NT2/D1 (cell line): ENCODE measurements at places on chromosomes 2 and 18.

- DNase-seq = no peak
These were observed 20.7 kb downstream of the BMP10 start for GRCh38 chr2:68850524-68850923.

DNA sequence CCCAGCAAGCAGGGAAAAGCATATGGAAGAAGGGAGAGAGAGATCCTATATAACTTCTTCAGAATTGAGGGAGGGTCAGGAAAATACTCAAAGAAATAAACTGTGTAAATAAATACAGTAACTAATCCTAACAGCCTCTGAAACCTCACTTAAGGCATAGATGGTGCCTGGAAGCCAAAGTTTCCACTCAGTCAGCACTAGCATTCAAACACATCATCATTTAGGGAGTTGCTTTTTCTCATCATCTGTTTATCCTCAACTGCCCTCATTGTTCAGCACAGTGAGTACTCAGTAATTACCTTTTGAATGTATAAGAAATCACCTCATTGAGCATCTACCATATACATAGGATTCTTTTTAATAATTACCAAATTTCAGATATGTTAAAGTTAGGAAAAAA lies 262.9 kb downstream of the C1D start:
- no peak for DNase-seq

GRCh38 chr2:65867446-65867845 lies 435.0 kb upstream of the SPRED2 start:
- DNase-seq = no peak

DNA sequence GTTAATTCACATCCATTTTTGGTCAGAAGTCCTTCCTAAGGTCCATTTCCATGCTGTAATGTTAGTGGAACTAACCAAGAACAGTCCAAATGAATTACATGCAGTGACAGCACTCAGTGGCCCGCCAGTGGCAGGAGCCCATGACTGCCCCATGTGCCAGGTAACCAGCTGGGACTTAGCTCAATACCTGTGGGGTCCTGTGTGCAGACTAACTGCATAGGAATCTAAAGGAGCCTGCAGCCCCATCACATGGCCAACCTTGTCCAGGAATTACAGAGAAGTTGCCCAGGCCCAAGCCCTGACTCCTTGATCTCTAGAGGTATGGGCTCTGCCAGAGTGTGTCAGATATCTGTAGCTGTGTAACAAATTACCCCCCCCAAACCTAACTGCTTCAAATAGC lies 35.4 kb upstream of the GPR17 start:
- no peak for DNase-seq

DNA sequence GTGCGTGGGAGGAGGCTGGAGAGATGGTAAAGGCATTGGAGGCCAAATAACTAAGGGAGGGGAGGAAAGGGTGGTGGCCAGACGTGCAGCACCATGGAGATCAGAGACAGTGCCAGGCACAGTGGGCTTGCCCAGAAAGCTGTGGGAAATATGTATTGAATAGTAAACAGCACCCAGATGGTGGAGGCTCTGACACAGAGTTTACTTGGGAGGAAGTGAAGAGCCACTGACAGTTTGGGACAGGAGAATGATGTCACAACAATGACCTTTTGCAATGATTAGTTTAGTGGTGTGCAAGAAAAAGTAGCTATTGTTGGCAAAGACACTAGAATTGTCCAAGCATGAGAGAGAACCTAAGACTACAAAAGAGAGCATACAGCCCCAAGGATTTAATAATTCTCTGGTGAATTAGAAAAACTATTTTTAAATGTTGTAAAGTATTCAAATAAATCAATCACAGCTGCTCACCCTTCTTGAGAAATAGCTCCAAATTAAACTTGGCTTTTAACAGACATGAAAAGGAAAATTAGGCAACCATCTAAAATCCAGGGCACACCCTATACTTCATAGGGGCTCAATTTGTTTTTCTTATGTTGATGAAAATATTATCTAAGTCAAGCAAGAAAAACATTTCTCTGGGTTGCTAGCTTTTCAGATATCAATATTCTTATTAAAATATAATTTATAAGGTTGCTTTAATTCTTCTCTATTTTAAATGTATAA lies 458.7 kb upstream of the HNRNPA3 start:
- DNase-seq = no peak

DNA sequence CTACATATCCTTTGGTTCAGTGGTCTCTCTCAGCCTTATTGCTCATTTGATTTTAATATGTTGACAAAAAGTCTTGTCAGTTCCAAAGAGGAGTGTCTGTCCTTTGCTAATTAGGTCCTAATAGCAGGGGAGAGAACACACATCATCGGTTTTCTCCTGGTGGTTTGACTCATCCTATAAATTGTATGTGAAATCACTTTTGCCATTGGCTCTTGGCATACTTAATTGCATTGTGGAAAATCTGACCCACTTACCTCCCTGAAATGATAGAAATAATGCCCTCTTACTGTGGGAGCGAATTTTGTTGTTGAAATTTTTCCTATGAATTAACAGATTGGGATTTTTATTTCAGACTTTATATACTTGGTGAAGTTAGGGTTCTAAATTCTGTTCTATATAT lies 58.3 kb downstream of the MTCL1 start:
- DNase-seq = no peak

DNA sequence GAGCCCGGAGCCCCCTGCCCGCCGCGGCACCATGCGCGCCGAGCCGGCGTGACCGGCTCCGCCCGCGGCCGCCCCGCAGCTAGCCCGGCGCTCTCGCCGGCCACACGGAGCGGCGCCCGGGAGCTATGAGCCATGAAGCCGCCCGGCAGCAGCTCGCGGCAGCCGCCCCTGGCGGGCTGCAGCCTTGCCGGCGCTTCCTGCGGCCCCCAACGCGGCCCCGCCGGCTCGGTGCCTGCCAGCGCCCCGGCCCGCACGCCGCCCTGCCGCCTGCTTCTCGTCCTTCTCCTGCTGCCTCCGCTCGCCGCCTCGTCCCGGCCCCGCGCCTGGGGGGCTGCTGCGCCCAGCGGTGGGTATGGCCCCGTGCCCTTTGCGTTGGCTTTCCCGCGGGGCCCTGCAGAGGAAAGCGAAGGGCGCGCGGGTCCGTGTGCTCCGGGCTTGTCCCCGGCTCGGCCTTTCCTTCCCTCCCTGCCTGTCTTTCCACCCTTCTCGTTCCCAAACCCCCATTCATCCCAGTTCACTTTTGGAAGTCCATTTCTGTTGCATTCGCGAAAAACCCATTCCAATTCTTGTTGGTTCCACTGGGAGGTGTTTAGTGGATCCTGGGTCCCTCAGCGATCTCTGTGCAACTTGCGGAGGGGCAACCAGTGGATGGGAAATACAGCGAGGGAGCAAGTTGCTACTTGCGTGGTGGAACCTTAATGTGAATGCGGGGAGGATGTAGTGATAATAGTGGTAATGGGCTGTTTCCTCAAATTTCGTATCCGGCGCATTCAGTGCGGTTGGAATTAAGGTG lies 599 bp downstream of the ADAM23 start:
- DNase-seq = peak; percentile 32

- DNase-seq = no peak
These were observed 950.8 kb upstream of the SLC39A10 start for GRCh38 chr2:194706179-194706578.

GRCh38 chr2:76669966-76670465 lies 852.2 kb downstream of the LRRTM4 start:
- DNase-seq = no peak

DNA sequence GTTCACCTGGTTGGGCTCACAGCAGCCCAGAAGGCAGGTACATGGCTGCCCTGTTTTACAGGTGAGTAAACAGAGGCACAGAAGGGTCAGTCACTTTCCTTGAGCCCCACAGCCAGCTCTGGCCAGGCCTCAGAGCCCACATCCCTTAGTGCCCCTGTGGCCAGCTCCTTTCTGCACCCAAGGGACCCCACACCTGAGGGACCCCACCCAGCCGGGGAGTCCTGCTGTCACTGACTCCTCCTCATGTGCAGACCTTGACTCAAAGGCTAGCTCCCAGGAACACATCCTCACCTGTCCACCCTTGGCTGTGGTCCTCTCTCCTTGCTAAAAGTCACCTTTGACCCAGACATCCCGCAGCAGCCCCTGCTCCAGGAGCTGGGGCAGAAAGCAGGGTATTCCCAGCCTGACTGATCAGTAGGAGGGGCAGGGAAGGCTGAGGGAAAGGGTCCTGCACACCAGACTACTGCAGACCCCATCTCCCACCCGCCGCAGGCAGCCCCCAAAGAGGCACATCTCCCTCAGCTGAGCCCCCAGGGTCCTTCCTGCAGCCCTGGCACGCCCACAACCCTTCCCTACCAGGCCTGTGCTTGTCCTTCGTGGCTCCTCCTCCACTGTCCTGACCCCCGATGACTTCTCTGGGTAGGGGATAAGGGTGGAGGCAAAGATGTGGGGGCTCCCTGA lies 9.8 kb upstream of the ARHGEF4 start:
- no peak for DNase-seq

- DNase-seq = no peak
These were observed 38.9 kb downstream of the MRPL33 start for GRCh38 chr2:27810455-27810854.

DNA sequence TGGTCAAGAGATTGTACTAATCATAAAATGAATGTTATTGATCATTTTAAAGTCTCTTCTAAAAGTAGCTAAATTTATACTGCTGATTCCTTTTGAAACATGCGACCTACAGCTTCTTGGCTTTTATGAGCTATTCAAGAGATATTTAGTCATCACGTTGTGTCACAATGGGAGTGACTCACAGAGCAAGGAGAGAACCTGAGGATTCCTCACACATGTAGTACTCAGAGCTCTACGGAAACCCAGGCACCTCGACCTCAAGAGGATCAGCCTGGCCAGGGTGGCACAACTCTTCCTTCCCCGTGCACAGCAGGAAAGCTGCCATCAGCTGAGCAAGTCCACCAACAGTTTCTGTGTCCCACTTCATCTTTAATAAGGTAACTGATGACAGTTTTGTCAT lies at the start of gene DHRS9:
Gene DHRS9 (plus strand): TSS at position 223 of the 400 bp plus-strand sequence. CDS start 12,019 bp downstream, outside the sequence.
- DNase-seq = no peak

DNA sequence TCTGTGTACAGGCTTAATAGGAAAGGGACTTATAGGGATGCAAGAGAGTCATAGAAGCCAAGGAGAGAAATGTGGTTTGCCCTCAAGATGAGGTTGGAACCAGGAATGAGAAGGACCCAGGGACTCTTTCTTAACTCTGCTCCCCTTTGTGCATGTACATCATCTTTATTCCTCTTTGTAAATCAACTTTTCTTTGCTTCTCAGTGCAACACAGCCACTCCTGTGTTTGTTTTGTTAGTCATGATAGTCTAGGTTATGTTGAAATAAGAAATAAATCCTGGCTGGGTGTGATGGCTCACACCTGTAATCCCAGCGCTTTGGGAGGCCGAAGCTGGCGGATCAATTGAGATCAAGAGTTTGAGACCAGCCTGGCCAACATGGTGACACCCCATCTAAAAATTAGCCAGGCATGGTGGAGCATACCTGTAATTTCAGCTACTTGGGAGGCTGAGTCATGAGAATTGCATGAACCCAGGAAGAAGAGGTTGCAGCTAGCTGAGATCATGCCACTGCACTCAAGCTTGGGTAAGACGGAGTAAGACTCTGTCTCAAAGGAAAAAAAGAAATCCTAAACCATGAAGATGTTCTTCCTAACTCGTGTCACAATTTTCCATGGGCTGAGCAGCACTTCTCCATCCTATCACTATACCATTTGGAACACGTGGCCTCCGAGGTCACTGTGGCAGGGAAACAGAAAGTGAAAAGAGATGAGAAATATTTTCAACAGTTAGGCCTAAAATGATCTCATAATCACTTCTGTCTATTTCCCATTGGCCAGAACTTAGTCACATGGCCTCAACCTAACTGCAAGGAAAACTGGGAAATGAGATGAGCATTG lies 73.0 kb upstream of the TMEM17 start:
- no peak for DNase-seq

DNA sequence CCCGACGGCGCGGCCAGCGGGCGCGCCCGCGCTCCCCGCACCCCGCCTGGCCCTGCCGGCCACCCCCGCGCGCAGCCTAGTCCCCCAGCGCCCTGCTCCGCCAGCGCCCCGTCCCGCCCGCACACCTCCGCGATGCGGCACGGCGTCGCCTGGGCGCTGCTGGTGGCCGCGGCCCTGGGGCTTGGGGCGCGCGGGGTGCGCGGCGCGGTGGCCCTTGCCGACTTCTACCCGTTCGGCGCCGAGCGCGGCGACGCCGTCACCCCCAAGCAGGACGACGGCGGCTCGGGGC lies 232 bp downstream of the SNED1 start:
- no peak for DNase-seq

GRCh38 chr2:42859791-42860190 lies 67.4 kb upstream of the HAAO start:
- no peak for DNase-seq

GRCh38 chr18:63158012-63158631 lies 161.4 kb downstream of the BCL2 start:
- DNase-seq = no peak
